ENCODE measurements at places on chromosomes 13 and 19.

- DNase-seq: no peak
Observed at GRCh38 chr13:80901530-80901929, 560.6 kb upstream of the SPRY2 start.

GRCh38 chr13:20219577-20219976, 12.5 kb downstream of the GJB6 start:
- no peak for DNase-seq

- no peak for DNase-seq
Observed at GRCh38 chr13:78228211-78228610, 309.6 kb upstream of the EDNRB start.

GRCh38 chr13:22135446-22135845, 464.6 kb downstream of the FGF9 start:
- DNase-seq: no peak

- no peak for DNase-seq
Observed at GRCh38 chr13:68128297-68128915, 898.3 kb upstream of the PCDH9 start.

DNA sequence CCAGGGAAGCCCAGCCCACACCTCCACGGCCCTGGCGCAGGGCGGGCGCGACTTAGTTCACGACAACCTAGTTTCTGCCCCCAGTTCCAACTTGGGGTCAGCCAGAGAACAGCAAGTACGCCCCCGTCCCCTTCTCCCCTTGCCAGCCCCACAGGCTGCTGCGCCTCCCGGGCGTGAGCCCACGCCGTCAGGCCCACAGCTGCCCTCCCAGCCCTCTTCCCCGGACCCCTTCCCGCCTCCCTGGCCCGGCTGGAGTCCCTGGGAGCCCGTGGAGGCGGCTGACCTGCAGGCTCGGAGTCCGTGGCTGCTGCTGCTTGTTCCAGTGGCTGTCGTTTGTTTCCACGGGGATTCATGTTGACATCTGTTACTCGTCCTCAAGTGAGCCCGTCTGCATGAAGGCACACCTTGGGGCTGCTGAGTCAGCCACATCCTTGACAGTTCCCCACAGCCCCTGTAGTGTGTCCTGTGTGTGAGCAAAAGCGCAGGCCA, 86.0 kb downstream of the ATP11A start:
- no peak for DNase-seq

- DNase-seq: no peak
Observed at GRCh38 chr19:2426611-2427428, 566 bp downstream of the TIMM13 start.

GRCh38 chr13:27170221-27170515, 1.4 kb downstream of the USP12 start:
- DNase-seq: no peak

- DNase-seq: no peak
Observed at GRCh38 chr13:27442071-27442647, 8.2 kb downstream of the MTIF3 start.

GRCh38 chr19:17944301-17944700, 11.5 kb downstream of the CCDC124 start:
- DNase-seq: no peak

DNA sequence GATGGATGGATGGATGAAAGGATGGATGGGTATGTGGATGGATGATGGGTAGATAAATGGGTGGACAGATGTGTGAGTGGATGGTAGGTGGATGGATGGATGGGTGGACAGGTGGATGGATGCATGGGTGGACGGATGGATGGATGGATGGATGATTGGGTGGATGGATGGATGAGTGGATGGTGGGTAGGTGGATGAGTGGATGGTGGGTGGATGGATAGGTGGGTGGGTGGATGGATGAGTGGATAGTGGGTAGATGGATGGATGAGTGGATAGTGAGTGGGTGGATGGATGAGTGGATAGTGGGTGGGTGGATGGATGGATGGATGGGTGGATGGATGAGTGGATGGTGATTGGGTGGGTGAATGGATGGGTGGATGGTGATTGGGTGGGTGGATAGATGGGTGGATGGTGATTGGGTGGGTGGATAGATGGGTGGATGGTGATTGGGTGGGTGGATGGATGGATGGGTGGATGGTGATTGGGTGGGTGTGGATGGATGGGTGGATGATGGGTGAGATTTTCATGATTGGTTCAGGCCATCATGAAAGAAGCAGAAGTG, 4.5 kb upstream of the RAX2 start:
- no peak for DNase-seq

DNA sequence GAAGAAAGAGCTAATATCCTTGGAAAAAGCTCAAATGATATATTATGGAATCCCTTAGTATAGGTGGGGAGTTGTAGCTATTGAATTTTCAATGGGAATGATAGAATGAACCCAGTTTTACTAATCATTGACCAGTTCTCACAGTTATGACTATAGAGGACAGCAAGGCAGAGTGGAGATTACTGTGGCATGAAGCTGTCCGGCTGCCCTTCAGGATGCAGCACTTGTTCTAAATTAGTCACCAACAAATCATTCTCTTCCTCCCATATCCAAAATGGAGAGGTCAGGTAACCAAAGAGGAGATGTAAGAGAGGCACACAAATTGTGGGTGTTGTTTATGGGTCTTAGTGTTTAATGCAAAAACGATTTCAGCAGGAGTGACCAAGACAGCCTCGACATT, 1490.0 kb upstream of the MIR17HG start:
- DNase-seq: no peak

GRCh38 chr13:113927661-113928581, 46.0 kb downstream of the C13orf46 start:
- DNase-seq: peak; percentile 72

DNA sequence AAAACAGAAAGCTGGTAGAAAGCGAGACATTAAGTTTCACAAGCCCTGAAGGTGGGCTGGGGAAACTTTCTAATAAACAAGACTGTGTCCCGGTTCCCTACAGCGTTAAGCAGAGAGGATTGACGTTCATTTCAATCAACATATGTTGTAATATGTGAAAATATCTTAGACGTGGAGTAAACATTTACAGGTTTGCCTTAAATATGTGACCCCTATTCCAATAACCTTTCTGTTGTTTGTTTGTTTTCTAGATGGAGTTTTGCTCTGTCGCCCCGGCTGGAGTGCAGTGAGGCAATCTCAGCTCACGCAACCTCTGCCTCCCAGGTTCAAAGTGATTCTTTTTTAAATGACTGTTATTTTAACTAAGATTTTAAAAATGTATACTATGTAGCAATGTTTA, 526.2 kb downstream of the SUCLA2 start:
- DNase-seq: no peak

DNA sequence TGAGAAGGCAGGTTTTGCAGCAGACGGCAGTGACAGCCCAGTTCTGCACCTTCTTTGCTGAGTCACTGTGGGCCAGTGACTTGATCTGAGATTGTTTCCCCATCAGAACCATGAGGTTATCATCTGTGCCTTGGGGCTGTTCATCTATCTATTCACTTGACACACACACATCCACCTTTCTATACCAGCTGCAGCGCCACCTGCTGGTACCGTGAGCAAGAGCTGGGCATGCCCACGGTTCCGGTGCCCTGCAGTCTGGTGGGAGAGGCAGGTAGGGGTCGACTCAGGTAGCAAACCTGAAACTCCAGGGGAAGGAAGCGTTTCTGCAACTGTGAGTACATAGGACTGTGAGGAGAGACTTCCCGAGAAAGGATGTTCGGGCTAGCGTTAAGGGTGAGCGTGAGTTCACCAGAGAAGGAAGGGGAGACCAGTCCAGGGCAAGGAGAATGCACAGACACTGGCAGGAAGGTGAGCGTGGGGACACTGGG, 7.5 kb upstream of the LIN7B start:
- DNase-seq: no peak

DNA sequence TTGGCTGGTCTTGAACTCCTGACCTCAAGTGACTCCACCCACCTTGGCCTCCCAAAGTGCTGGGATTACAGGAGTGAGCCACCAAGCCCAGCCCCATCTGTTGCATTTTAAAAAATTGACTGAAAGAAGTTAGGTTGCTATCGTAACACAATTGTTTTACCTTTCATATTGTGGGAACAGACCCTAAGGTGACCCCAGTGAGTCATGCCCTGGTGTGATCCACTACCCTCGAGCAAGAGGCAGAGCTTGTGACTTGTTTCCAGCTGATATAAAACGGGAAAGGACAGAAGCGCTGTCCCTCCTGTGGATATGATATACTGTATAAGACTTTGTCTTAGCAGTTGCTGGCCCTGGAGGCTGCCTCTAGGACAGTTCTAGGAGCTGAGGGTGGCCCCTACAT, 308.6 kb downstream of the HS6ST3 start:
- DNase-seq: no peak

DNA sequence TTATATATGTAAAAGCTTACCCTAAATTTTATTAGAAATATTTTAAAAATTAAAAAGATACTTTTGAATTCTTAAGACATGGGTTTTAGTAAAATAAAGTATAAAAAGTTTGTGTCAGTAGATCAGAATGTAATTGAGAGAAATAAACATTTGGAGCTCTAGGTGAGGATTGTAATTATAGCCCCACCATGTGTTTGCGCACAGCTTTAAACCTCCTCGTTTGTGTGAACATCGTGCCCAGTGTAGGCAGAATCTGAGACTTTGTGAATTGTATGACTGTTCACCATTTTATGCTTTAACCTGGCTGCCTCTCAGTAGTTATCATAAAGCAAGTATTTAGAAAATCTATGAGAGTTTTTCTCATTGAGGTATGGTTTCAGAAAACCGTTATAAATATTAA, 29.1 kb downstream of the CUL4A start:
- no peak for DNase-seq

GRCh38 chr13:77502104-77502720, 33.3 kb upstream of the SCEL start:
- DNase-seq: no peak

DNA sequence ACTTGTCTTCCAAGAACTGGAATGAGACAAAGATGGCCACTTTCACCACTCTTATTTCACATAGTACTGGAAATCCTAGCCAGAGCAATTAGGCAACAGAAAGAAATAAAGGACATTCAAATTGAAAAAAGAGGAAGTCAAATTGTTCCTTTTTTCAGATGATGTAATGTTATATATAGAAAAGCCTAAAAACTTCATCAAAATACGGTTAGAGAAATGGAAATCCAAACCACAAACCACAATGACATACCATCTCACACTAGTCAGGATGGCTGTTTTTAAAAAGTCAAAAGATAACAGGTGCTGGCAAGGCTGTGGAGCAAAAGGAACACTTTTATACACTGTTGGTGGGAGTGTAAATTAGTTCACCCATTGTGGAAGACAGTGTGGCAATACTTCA, 113.3 kb upstream of the SPRY2 start:
- no peak for DNase-seq

DNA sequence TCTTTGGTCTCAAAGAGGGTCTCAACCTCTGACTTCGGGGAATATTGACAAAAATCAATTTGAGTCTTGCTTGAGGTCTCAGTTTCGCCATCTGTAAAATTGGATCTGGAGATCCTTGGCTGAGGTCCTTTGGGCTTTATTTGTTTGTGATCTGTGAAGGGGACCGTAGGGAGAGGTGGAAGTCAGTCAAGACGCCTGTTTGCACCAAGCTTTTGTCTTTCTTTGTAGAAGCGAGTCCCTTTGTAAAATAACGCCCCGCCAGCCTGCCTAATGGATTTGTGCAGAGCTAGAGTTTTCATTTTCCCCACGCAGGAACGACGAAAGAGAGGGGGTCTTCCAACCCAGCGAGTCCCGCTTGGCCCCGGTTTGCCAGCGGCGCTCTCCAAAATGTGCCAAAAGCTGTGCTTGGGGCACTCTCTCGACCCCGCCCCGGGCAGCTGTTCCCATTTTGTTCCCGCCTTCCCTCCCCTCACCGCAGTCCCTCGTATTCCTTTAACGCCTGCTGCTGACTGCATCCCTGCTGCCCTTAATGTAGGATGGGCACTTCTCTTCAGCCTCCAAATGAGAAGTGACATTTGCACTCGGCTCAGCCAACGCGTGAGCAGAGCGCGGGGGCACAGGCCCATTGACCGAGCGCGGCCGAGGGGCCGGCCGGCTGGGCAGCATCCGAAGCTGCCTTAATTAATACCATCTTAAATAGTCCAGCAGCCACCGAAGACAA, 13.0 kb downstream of the ZIC5 start:
- DNase-seq: no peak

GRCh38 chr13:71491010-71491409, 376.0 kb downstream of the DACH1 start:
- DNase-seq: no peak

GRCh38 chr19:29170554-29170953, 42.4 kb downstream of the UQCRFS1 start:
- DNase-seq: no peak

DNA sequence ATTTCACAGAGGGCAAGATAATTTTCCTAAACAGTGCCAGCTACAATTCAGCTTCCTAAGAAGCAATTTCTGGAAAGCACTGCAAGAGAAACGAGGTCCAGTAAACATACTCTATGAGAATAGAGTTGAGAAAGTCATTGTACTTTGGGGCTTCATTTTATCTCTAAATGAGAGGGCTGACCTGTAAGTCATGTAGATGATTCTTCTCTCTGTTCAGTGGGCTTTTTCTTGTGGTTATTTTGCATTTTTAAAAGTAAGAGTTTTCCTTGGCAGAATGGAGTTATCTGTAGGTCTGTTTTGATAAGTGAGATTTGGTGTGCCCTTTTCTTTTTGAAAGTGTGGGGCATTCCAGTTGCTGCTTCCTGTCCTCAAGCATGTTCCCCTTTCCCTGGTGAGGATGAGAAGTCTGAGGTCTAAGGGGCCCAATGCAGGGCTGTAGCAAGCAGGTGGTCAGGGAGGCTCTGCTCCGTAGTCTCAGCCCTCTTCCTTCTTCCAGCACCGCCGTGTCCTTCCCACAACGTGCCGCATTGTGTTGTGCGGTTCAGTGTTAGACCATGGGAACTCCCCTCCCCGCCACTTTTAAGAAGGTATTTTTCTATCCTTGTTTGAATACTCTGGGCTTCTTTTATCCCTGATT, 86.3 kb downstream of the ARHGEF7 start:
- no peak for DNase-seq

DNA sequence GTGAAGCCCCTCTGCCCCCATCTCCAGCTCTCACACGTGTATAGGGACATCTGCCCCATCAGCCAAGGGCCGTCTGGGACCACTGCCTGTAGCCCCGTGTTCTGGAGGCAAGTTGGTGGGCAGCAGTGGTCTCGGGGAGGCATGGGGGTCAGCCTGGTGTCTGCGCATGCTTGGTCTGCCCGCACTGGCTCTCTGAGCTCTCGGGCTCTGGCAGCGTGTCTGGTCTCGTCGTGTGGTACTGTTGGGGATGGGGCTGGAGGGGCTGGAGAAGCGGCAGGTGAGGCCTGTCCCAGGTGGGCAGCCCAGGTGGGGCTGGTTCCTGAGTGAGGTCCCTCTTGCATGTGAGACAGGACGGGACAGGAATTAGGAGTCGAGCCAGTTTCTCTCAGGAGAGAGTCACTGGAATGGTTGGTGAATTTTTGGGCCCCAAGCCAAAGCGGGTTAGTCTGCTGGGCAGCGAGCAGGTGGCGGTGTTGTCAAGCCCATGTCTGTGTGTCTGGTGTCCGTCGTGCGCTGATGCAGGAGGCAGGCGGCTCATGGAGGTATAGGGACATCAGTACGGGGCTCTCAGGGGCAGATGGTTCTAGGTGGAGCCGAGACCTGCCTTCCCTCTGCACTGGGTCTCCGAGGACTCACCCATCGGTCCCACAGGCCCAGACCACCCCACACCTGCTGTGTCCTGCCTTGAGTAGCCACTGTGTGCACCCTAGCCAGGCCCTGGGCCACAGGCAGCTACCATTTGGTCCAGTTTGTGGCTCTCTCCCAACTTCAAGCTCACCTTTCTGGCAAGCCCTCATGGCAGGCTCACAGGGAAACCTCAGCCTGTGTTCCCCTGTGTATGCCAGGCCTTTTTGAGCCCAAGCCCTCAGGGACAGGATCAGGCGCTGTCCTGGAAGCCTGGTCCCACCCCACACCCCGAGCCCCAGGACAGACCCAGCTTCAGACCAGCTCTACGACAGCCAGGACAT, 18.2 kb downstream of the COMP start:
- no peak for DNase-seq

GRCh38 chr13:92436924-92437323, 789.7 kb upstream of the GPC6 start:
- DNase-seq: no peak

Measured in SK-N-MC (cell line).